ENCODE measurements at places on chromosomes 5 and 9.

- no peak for DNase-seq
Measured at GRCh38 chr5:173464813-173465212, 136.6 kb upstream of the STC2 start.

DNA sequence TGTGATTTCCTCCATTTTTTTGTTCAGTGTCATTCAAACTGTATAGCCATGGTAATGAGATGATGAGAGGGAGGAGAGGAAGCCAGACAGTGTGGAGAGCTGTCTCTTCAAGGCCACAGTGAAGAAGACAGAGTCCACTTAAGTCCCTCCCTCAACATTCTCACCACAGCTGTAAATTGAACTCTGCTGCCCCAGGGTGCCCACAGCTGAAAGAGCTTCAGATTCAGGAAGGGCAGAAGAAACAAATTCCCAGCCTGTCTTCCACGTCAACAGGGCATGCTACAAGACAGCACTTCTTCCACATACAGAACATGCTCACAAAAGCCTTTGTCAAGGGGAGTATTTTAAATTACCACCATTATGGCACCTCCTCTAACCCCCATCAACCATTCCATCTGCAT is 100.4 kb downstream of the KLHL3 start:
- DNase-seq = no peak

DNA sequence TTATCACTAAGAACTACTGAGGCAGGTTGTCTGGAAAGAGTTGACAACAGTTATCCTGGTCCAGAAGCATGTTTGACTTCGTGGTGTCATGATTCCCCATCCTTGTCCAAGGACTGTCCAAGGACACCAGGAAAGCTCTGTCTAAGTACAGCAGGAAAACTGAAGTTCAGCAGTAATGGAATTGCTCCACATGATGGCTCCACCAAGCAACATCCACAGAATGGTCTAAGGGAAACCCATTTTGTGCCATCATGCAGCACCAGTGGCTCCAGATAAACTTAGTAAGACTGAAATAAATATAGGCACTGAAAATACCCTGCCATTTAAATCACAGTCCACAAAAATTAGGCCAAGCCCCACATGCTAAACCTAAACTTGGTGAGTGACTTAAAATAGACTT is 192.8 kb downstream of the CDH18 start:
- no peak for DNase-seq

- no peak for DNase-seq
Measured at GRCh38 chr5:135246923-135247795, 151.9 kb downstream of the MACROH2A1 start.

DNA sequence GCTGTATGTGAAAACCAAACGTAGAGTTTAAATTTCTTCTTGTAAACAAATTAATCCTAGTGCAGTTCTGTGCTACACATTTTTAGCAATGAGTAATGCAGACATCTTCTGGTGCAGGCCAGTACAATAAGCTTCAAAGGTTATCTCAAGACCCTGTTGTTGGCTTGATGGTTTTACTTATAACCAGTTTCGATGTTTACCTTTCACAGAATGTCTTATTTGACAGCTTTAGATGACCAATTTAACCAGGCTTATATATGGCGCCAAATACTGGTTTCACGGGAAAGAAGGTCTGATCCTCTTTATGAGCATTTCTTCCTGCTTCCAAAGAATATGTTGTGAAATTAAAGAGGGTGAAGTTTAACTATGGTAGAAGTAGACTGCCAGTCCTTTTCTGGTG is 9.9 kb downstream of the ZFAND5 start:
- DNase-seq = no peak

- DNase-seq = no peak
Measured at GRCh38 chr9:12695474-12695873, 2.3 kb downstream of the TYRP1 start.

GRCh38 chr5:67301285-67301903 is 104.8 kb upstream of the CD180 start:
- DNase-seq = no peak

DNA sequence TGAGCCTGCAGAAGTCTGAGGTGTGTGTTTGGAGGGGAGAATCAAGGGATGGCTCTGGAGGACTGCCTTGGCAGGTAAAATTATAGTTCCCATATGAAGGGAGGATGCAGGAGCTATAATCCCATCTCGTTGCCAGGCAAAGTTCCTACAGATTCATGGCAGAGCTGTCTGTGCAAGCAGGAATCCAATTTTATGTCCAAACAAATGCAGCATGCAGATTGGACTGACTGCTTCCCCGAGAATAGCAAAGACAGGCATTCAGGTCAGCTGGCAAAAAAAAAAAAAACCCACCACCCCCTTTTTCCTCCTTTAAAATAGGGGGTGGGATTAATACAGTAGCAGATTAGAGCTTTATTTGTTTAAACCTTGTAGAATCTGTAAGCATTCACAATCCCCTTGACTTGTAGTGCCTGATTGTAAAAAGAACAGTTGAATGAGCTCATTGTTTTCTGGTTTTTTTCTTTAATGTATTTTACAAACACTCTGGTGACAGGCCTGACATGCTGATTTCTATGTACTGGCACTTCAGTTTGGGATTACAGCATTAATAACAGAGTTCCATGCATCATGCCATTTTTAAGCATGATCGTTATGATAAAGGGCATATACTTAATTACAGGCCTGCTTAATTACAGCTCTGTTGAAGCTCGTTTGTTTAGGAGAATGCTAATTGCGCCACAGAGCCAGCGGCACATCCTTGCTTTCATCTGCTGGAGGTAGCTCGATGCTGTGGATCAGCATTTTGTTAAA is 141.4 kb upstream of the LMX1B start:
- DNase-seq = no peak
